Foreskin melanocyte (primary cell): ENCODE measurements at places on chromosomes 5 and 9.
A peak's percentile ranks its signal among the peaks of the same experiment; 100 is the strongest.

- DNase-seq = no peak
Observed at GRCh38 chr9:122370869-122371755, at the start of gene PTGS1. Gene PTGS1 (plus strand): TSS chr9:122371024. CDS start chr9:122371085, 61 bp downstream.

- no peak for DNase-seq
Observed at GRCh38 chr5:152688561-152689249, 283.6 kb upstream of the NMUR2 start.

GRCh38 chr9:10339152-10339551 lies 273.6 kb downstream of the PTPRD start:
- DNase-seq = no peak

DNA sequence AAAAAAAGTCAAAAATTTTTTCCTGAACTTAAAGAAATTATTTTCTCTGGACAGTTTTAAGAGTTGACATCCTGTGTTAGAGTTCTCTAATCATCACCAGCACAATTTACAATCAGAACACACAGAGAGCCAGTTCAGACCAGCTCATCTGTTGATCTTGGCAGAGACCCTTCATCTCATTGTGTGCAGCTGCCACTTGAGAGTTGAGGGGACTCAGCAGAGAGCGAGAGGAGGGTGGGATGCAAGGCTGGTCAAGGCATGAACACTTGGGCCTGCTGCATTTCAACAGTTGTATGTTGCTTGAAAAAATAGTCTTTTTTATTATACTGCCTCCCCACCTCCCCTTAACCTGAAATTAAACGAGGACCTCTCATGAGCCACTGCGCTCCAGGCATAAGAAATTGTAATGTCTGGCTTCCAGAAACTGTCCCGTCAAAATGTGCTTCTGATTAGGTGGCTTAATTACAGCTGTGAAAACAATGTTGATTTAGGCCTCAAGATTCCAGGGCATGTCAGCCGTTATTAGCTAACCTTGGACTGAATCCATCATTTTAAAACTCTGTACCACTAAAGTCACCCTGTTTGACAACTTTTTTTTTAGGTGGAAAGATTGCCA lies 383.6 kb downstream of the CCDC171 start:
- no peak for DNase-seq

DNA sequence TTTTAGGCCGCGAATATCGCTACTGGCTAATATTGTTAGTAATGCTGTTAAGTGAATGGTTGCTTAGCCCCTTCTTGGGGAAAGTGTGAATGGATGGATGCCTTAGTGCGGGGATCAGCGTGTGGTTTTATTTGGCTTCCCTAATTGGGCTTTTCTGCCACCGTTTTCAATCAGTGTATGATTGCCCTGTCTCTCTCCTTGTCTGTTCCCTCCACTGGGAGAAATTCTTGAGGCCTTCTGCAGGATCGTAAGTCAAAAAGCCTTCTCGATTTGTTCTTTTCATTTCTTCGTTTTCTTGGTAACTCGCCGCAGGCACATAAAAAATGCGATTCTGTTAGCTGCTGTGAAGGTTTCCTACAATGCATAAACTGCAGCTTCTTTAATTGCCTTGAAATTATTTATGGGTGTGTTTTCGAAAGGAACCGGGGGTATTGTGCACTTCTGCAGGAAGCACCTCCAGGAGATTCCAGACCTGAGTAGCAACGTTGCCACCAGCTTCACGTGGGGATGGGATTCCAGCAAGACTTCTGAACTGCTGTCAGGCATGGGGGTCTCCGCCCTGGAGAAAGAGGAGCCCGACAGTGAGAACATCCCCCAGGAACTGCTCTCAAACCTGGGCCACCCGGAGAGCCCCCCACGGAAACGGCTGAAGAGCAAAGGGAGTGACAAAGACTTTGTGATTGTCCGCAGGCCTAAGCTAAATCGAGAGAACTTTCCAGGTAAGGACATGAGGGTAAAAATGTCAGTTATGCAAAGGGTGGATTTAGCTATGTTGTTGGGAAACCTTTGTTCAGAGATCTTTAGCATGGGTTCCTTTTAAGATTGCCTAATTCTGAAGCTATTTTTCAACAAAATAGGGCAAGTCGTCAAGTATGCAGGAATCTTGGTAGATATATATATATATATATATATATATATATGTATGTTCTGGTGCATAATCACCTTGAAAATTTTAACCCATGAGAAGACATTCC lies 700 bp downstream of the SKP2 start:
- no peak for DNase-seq

DNA sequence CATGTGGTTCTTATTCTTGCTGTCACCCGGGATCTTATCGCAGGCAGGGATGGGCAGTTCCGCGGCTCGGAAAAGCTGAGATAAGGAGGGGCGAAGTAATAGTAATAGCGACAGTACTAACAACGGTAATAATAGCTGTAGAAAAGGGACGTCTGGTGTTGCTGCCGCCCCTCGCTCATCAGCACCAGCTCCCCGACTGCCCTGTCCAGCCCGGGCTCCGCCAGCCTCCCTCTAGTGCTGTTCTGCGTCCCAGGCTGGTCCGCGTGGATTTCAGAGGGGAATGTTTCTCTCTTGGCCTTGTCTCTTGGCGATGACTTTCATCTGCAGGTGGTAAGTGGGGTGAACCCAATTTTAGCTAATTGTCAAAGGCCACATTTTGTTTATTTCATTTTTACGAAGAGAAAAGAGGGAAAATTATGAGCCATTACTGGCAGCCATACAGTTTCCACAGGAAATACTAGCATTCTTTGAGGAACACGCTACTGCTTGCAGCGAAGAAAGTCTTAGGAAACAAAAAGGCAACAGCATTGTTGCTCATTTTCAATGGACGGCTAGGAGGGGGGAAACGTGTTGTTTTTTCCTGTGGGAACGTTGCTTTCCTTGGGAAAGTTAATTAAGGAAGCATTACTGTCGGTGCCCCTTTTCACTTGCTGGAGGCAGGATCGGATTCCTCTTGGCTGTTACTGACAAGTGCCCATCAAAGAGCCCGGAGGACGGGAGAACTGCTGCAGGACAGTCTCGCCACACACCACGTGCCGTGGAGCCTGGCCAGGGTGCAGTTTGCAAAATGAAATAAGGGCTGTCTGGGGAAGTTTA lies 762 bp downstream of the SNCAIP start:
- peak; percentile 16 for DNase-seq

DNA sequence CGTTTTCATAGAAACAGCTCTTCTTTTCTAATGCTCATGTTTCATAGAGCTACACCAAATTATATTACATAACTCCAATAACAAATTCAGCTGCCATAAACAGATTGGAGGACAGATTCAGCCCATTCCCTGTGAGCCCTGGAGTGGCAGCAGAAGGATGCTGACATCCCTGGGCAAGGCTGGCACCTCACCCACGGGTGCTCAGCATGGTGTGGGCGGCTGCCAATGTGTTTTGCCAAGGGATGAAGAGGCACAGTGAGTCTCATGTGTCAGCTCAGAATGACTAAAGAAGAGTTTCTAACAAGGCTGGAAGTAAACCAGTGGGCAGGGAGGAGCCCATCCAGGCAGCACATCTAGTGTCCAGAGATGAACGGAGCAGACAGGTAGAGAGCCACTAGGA lies 127.1 kb upstream of the ICE1 start:
- DNase-seq = no peak

GRCh38 chr5:169548315-169548714 lies 35.3 kb upstream of the SPDL1 start:
- DNase-seq = no peak

- no peak for DNase-seq
Observed at GRCh38 chr5:155193029-155193428, 179.5 kb downstream of the KIF4B start.

GRCh38 chr5:133977858-133978257 lies 9.4 kb upstream of the C5orf15 start:
- DNase-seq = peak; percentile 85

DNA sequence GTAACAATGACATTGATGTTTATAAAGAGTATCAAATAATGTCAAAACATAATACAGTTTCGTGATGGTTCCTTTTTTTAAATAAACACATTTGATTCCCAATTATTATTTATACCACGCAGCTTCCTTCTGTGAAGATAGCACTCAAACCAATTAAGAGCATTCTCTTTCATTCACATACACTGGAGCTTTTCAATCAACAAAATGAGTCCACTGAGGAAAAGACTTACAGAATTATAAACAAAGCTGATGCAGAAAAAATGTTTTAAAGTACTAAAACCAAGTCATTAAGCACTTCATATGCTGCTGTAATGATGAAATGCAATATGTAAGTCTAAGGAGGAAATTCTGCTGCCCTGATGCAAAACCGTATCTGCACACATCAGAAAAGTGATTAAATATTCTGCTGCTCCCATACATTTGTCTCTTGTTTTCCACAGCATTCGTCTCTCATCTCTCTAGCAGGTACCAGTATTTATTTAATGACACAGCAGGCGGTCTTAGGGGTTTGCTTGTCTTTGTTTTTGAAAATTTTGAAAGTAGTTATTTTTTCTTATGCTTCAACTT lies 147.1 kb downstream of the CDH10 start:
- DNase-seq = no peak

GRCh38 chr5:140018920-140019644 lies 24.0 kb downstream of the NRG2 start:
- DNase-seq = no peak

DNA sequence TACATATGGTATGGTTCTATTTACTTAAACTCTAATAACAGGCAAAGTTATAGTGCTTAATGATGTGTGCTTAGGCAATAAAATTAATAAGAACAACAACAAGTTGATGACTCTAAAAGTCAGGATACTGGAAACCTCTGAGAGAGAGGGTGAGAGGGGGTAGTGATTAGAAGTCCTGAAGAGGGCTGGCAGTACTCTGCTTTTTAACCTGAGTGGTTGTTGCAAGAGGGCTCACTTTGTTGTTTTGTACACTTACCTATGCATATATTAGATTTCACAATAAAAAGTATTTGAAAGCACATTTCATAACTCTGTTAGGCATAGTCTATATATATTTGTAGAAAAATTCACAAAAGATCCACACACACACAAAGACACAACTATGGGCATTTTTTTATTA lies 21.4 kb upstream of the ELL2 start:
- DNase-seq = no peak
